Esophagus muscularis mucosa (tissue), 4 donors: ENCODE measurements at places on chromosomes 12 and 14. TPM values are rescaled to one million over a fixed set of nuclear protein-coding genes. Genes with fewer than 3 reads are reported as not detected.

DNA sequence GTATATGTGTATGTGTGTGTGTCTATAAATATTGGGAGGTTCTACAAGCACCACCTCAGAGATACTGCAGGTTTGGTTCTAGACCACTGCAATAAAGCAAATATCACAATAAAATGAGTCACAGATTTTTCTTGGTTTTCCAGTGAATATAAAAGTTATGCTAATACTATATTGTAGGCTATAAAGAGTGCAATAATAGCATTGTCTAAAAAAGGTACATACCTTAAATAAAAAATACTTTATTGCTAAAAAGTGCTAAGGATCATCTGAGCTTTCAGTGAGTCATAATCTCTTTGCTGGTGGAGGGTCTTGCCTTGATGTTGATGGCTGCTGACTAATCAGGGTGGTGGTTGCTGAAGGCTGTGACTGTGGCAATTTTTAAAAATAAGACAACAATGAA lies 111.1 kb downstream of the VEZT start:
- DNase-seq: no peak

- DNase-seq: no peak
Observed at GRCh38 chr14:33342299-33342974, 403.8 kb downstream of the NPAS3 start.

Gene FAM177A1
- total RNA-seq: 60.8 TPM

Gene DPPA3
- not detected for total RNA-seq

- DNase-seq: peak; percentile 92
Observed at GRCh38 chr14:100526632-100527031, 60.6 kb downstream of the BEGAIN start.

DNA sequence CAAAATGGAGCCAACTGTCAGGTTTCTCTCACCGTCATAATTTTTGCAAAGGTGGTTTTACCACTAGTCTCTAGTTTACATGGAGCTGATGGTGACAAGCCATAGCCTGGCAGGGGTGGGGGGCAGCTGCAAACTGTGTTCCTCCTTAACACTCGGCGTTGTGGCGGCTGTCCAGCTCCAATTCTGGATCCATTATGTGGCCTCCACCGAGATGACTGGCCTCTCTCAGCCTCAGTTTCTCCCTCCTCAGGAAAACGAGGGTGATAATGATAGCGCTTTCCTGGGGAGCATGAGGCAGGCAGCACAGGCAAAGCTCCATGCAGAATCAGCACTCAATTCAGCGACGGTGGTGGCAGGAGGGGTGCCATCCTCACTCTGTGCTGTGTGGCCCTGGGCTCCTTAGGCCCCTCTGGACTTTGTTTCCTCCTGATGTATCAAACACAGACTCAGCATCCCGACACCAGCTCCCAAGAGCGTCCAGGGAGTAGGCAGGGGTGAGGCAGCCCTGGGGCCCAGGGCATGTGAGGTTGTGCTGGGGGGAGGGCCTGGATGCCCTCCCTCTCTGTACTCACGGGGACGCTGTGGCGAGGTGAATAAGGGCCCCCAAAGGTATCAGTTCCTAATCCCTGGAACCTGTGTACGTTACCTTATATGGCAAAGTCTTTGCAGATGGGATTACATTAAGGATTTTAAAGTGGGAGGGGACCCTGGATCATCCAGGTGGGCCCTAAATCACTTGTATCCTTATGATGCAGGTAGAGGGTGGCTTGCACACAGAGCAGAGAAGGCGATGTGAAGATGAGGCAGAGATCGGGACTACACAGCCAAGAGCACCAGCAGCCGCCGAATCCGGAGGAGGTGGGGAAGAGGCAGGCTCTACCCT lies 46.8 kb upstream of the EIF5 start:
- no peak for DNase-seq
